ENCODE measurements at places on chromosomes 5 and 9. TPM values are rescaled to one million over a fixed set of nuclear protein-coding genes. Genes with fewer than 3 reads are reported as not detected.

The TMEM8B gene
- 2.0 TPM for total RNA-seq

The QRFP gene
- not detected for total RNA-seq

The ADRA1B gene
- total RNA-seq, result 5.2 TPM

The HACD4 gene
- total RNA-seq, result 0.36 TPM

The PCDHB4 gene
- total RNA-seq, result 0.18 TPM

The PPP3R2 gene
- not detected for total RNA-seq
